ENCODE measurements at places on chromosomes 12 and 14.
A peak's percentile ranks its signal among the peaks of the same experiment; 100 is the strongest.

DNA sequence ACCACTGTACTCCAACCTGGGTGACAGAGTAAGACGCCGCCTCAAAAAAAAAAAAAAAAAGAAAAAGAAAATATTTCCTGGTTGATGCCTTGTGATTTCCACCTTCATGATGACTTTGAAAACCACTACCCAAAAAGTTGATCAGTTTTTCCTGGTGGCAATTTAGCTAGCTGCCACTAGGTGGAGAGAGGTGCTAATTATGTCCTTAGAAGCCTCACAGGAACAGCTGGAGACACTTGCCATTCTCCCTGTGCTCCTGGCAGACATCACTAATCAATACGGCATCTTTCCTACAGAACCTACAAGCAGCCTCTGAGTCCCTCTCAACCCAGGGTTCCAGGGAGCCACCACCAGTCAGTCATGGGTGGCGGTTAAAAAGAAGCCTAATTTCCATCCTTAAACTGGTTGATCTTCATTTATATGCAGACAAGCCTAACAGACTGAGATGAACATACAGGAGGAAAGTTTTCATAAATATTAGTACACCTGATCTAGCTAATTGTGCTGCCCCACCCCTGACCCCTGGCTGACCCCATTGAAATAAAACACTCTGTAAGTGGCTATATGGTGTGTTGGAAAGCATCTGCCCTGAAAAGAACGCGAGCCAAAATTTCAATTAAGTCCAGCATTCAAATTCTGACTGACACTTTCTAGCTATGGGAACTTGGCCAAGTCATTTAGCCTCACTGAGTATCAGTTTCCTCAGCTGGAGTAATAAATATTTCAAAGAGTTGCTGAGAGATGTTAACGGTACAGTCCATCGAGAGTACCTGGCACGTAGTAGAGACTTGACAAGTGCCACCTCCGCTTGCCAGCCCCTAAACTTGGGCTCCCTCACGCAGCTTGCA, 6.2 kb upstream of the OAS1 start:
- peak; percentile 3 for DNase-seq

DNA sequence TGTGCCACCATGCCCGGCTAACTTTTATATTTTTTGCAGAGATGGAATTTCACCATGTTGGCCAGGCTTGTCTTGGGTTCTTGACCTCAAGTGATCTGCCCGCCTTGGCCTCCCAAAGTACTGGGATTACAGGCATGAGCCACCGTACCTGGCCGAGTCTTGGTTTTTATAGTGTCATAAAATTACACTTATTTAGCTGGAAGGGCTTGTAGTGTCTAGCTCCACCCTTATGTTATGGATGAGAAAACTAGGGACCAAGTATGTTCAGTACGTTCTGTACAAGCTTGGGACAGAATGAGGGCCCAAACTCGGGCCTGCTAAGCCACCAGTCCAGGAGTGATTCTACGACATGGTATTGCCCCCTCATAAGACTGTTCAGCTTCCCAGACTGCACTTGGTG, 35.1 kb downstream of the SYNE2 start:
- DNase-seq: no peak

DNA sequence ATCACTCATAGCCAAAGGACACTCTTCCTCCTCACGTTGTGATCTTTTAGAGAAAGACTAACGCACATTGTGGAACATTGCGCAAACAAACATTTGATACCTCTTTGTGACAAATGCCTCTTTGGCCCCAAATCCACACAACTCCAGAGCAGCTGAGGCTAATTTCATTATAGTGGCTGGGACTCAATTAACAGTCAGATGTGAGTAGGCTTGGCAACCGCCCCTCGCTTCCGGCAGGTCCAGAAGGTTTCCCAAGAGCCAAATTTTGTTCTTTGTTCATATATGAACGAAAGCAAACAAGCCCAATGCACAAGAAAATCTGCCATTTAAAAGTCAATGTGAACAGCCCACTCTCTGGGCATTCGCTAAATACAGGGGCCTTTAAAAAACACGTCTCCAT, 273.9 kb downstream of the GLT1D1 start:
- DNase-seq: no peak

- DNase-seq: no peak
Observed at GRCh38 chr12:49674318-49674981, 32.8 kb downstream of the FMNL3 start.

DNA sequence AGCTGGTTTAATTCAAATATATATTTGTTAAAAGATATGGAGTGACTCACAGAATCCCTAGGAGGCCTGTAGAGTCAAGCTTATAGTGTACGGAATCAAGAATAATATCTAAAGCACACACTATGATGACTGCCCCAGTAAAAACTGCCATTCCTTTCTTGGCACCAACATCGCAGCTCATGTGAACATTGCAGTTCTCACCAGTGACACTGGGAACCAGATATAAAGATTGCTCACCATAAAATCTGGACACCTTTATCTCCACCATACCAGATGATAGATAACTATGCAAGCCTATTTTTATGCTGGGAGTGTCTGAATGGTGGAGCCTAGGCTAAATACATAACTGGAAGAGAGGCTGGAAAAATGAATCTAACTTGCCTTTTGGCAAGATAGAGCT, 463.9 kb upstream of the TBX3 start:
- DNase-seq: no peak

- DNase-seq: no peak
Observed at GRCh38 chr14:68627868-68628604, 164.8 kb downstream of the ZFP36L1 start.

- DNase-seq: no peak
Observed at GRCh38 chr14:100176811-100177327, 17.4 kb upstream of the DEGS2 start.

- no peak for DNase-seq
Observed at GRCh38 chr12:58980768-58981167, 60.5 kb upstream of the LRIG3 start.

DNA sequence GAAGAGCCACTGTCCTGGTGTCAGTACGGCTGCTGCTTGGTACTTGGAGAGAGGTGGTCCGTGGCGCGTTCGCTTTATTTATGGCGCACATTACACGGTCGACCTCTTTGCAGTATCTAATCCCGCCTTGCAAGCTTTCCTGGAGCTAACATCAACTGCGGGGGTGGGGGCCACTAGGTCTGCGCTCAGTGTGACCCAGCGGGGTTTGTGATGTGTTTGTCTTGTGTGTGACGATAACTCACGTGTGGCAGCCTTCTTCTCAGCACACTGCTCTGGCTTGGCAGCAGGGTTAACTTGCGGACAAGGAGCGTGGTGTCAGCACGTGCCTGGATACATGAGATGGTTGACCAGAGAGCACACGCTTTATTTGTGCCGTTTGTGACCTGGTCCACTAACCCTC, 122.2 kb upstream of the RTL1 start:
- DNase-seq: no peak

DNA sequence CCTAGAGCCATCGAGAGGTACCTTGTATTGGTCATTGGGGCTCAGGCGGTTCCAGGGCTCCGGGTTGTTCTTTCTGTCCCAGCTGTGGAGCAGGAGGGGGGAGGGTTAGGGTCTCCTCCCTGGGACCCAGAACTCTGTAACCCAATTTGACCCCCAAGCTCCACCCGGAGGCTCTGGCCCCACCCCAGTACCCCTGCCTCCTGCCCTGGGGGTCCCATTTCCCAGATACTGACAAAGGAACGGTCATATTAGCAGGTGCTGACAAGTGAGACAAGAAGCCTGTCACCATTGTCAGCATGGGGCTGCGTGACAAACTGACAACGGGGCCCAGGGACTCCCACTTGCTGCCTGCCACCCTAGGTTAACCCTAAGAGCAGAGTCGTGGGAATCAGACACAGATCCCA, 6.2 kb downstream of the SHMT2 start:
- DNase-seq: no peak

DNA sequence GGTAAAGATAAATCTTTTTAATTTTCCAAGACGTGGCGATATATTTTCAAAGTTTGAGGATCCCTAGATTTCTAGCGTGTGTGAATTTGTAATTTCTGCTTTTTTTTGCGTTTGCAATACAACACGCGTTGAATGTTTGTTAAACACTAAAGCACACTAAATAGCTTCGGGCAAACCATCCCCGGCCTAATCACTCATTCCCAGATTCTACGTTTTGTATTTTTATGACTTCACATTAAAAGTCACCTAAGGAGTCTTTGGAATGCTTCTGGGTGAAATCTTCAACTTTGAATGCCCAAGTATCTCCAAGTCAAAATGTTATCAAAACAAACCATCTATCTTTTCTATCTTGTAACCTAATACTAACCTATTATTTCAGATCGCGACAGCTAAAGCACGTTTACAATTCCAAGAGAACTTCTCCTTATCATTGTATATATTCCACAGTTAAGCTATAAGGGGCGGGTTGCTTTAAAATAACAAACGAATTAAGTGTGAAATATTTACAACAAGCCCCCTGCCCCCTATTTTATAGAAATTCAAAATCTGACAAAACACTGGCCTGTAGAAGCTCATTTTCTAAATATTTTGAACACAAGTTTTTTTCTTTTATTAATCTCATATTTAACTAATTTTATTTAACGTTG, 1.1 kb downstream of the ALX1 start:
- no peak for DNase-seq

- peak; percentile 39 for DNase-seq
Observed at GRCh38 chr14:52031781-52032180, 37.1 kb downstream of the NID2 start.

- DNase-seq: no peak
Observed at GRCh38 chr12:14514154-14514842, 53.4 kb downstream of the PLBD1 start.

- DNase-seq: no peak
Observed at GRCh38 chr14:90569201-90569600, 172.4 kb downstream of the CALM1 start.

GRCh38 chr12:84089356-84089755, 823.2 kb downstream of the SLC6A15 start:
- no peak for DNase-seq

- no peak for DNase-seq
Observed at GRCh38 chr14:39563361-39563760, 131.1 kb upstream of the FBXO33 start.

- DNase-seq: no peak
Observed at GRCh38 chr14:59905188-59905587, 14.8 kb upstream of the LRRC9 start.

DNA sequence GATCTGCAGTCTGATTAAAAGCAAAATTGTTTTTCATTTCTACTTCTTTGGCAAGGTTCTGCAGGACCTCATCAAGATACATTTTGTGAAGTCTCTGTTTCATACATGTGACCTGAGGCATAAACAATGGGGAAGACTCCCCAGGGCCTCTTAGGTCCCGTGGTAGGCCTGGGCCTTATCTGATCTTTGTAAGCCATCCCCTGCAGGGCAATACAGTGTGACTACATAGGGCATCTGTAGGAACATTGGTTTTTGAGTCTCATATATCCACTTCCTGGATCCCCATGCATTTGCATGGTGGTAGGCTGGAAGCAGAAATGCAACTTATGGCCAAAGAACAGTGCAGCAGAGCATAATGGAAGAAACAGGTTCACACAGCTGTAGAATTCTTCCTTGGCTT, 6.0 kb downstream of the FAR2 start:
- no peak for DNase-seq

GRCh38 chr12:16515666-16516065, 90.3 kb downstream of the LMO3 start:
- DNase-seq: no peak

GRCh38 chr12:53274445-53274844, 6.3 kb downstream of the ESPL1 start:
- no peak for DNase-seq

- no peak for DNase-seq
Observed at GRCh38 chr12:122208073-122208820, 4.7 kb downstream of the B3GNT4 start.
